Spinal cord (tissue), 10 donors: ENCODE measurements at places on chromosomes 5 and 9. TPM values are rescaled to one million over a fixed set of nuclear protein-coding genes. Genes with fewer than 3 reads are reported as not detected.

ESM1 gene
- polyA plus RNA-seq = 1.1 TPM

TMEM215 gene
- 1.3 TPM for polyA plus RNA-seq

ELP1 gene
- 53.4 TPM for polyA plus RNA-seq

SHOC1 gene
- polyA plus RNA-seq = 0.05 TPM

DOCK8 gene
- polyA plus RNA-seq = 12.2 TPM

C1QTNF3 gene
- 30.3 TPM for polyA plus RNA-seq

CCL27 gene
- 1.0 TPM for polyA plus RNA-seq

SLC6A3 gene
- 0.95 TPM for polyA plus RNA-seq

KIF24 gene
- polyA plus RNA-seq = 3.7 TPM

PRDM9 gene
- not detected for polyA plus RNA-seq

CARD9 gene
- polyA plus RNA-seq = 3.4 TPM

PITX1 gene
- polyA plus RNA-seq = not detected

TRPM6 gene
- 1.0 TPM for polyA plus RNA-seq

CARTPT gene
- 20.2 TPM for polyA plus RNA-seq

TMEM167A gene
- 132 TPM for polyA plus RNA-seq

KCNV2 gene
- polyA plus RNA-seq = 0.36 TPM

N4BP3 gene
- 10.3 TPM for polyA plus RNA-seq

NUDT12 gene
- polyA plus RNA-seq = 17.9 TPM

COL23A1 gene
- polyA plus RNA-seq = 9.7 TPM

CDX1 gene
- polyA plus RNA-seq = not detected

GPX8 gene
- polyA plus RNA-seq = 14.4 TPM

BTNL8 gene
- not detected for polyA plus RNA-seq

OSTF1 gene
- polyA plus RNA-seq = 27.5 TPM
